ENCODE measurements at places on chromosomes 5 and 9.

- DNase-seq = no peak
Observed at GRCh38 chr5:429453-430188, 13.4 kb upstream of the EXOC3 start.

DNA sequence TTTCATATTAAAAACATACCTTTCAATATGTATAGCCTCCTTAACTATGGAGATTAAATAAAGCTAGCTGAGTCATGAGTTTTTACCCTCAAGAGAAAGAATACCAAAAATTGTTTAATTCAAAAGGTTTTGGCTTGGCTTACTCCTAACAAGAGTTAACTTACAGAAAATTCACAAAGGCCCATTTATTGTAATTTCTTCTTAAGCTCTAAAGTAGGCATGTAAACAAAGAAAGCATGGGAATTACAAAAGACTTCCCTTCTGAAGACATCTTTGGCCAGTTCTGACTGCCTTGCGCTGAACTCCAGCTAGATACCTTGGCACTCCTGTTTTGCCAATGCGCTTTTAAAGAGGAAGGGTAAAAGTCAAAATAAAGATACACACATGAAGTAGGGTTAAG lies 28.2 kb downstream of the PUM3 start:
- no peak for DNase-seq

DNA sequence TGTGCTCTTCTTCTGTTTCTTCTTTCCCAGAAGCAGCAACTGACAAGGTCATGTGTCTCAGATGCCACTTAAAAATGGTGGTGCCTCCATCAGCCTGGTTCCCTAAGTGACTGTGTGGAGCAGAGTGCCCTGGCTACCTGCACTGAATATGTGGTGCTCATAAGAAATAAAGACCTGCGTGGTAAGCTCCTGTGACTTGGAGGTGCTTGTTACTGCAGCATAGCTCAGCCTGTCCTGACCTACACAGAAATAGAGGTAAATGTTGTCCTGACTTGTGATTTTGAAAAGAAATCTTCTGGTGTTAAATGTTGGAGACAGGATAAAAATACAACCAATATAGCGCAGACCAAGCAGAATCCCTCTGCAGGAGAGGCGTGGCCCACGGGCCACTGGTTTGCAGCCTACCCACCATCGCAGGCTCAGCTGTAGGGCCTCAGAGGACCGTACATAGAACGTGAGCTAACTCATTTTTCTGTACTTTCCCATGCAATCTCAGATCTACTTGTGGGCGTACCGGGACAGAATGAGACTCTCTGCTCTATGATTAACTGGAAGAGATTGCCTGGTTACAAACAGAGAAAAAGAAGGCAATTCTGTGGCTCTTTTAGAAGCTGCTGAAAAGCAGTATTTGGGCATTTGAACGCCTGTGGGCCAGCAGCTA lies 79.4 kb upstream of the UNC5A start:
- DNase-seq = no peak

DNA sequence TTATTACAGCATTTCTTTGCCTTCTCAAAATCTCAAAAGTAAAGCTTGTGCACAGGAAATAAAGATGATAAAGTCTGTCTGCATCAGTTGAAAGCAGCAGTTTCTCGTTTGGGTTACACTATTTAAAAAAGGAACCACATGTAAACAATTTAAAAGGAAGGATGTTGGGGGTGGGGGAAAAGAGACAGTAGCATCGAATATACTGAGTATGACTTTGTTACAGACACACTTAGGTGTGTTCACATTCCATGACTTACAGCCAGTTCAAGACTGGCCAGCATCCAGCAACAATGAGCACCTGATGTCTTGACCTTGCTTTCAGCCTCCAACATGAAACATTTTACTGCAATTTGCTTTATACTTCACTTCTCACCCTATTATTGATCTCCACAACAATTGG lies 8.7 kb downstream of the GAPT start:
- no peak for DNase-seq

DNA sequence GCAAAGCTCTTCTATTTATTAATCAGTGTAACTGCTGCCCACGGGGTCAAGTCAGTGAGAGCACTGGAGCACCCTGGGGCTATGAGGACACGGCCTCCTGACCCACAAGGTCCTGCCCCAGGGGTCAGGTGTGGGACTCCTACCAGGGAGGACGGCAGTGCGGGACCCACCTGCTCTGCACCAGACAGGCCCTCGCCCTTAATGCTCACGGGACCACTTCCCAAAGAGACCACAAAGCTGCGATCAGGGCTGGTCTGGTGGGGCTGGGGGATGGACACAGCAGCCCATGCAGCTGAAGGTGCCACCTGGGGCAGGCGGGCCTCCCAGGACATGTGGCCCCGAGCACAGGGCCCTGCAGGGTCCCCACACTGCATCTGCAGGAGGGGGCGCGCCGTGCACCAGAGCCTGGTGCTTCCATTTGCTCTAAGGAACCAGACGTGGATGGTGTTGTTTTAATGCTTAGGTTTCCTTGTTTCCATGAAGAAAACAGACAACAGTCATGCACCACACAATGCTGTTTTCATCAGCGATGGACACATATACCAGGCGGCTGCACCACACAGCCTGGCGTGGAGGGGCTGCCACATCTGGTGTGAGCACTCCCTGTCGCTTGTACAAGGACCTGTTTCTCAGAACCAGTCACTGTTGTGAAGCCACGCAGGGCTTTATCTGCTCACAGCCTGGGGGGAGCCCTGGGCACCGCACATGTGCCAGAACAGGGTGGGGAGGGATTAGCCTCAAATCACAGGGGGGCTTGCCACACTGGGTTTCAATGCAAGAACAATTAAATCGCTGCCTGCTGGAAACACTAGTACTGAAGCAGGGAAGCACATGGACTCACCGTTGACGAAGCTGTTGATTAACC lies 22.6 kb downstream of the CLPTM1L start:
- peak; percentile 50 for DNase-seq

- DNase-seq = no peak
Observed at GRCh38 chr5:12910641-12911040, 1006.4 kb upstream of the CTNND2 start.

GRCh38 chr9:134548185-134548584 lies 93.4 kb upstream of the COL5A1 start:
- no peak for DNase-seq

All from activated naive CD4-positive, alpha-beta T cell treated with anti-CD3 and anti-CD28 coated beads, Interleukin-2, amount 50 U/mL, for 72 hours (primary cell).